ENCODE measurements at places on chromosomes 13 and 19.

DNA sequence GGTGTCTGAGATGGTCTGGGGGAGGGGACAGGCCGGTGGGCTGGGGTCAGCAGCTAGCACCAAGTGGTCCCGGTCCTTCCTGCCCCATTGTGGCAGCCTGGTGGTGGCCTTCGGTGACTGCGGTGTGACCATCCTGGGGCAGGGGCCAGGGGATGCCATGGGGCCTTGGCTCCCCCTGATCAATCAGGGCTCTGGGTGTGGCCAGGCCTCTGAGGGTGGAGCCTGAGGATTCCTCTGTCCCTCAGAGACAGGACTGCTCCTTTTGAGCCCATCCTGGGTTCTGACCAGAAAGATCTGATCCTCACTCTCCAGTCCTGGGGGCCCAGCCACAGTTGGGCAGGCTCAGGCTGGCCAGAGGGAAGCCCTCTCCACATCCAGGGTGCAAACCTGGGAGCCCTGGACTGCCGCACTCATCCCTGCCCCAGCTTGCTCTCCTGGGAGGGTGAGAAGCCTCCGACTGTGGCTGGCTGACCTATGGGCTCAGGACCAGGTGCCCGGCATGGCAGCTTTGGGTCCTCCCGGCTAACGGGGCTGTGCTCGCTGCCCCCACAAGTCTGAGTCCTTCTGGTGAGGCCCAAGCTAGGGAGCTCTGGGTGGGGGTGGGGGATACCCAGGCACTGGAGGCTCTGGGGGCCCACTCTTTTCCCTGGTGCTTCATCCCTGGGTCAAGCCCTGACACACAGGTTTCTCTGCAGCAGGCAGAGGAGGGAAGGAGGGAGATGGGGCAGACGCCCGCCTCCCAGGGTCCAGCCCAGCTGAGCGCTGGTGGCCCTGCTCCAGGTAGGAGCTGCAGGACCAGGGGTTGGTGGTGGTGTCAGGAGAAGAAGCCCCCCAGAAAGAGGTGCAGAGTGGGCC, 59.5 kb downstream of the IER2 start:
- H3K27ac ChIP-seq, result no peak overlapping the region
- H3K27me3 ChIP-seq, result no peaks in the 10 kb centered on the region
- no peak for DNase-seq
- H3K36me3 ChIP-seq, result no peaks in the 10 kb centered on the region
- H3K4me3 ChIP-seq, result no peak overlapping the region

GRCh38 chr19:45599286-45599685, 2.7 kb downstream of the GPR4 start:
- DNase-seq, result no peak
- no peak overlapping the region for H3K4me3 ChIP-seq
- peaks cover 39% of the 10 kb centered on the region for H3K27me3 ChIP-seq
- H3K27ac ChIP-seq, result no peak overlapping the region
- peaks cover 8% of the 10 kb centered on the region for H3K4me1 ChIP-seq

- no peak for DNase-seq
- no peaks in the 10 kb centered on the region for H3K4me1 ChIP-seq
- H3K36me3 ChIP-seq, result no peaks in the 10 kb centered on the region
- no peak overlapping the region for H3K4me3 ChIP-seq
Measured at GRCh38 chr13:21579754-21580316, 24.1 kb downstream of the MICU2 start.

- no peak overlapping the region for H3K27ac ChIP-seq
- no peaks in the 10 kb centered on the region for H3K36me3 ChIP-seq
- H3K4me3 ChIP-seq, result no peak overlapping the region
- H3K4me1 ChIP-seq, result peaks cover 3% of the 10 kb centered on the region
Measured at GRCh38 chr19:40719414-40719894, 2.5 kb downstream of the ITPKC start.

DNA sequence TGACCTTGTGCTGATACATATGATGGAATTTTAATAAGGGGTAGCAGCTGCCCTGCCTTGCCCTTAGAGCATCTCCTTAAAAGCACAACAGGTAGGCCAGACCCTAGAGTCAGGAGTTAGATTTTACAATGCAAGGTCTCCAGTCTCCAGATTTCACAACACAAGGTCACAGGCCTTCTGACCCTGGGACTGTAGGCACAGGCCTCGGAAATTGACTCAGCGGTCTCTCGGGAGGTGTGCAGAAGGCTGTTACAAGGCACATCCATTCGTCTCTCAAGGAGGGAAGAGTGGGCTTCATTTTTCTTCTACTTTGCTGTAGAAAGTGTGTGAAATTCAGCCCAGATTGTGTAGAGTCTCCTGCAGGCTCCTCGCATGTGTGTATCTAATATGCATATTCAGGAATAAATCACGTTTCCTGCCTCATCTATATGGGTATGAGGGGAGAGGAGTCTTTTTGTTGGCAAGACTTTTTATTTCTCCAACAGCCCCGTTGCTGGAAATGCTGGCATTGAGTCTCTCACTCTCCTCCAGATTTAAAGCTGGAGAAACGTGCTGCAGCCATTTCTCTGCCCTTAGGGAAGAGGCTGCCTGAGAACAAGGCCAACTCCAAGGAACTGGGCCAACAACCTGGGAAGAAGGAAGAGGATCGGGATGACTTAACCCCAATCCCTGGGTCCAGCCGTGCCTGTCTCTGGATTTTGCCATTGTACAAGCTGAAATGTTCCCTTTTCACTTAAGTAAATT, 24.5 kb downstream of the UQCRFS1 start:
- H3K4me1 ChIP-seq, result no peaks in the 10 kb centered on the region
- H3K27ac ChIP-seq, result no peak overlapping the region
- H3K4me3 ChIP-seq, result no peak overlapping the region
- no peaks in the 10 kb centered on the region for H3K36me3 ChIP-seq
- DNase-seq, result no peak
- no peaks in the 10 kb centered on the region for H3K27me3 ChIP-seq

DNA sequence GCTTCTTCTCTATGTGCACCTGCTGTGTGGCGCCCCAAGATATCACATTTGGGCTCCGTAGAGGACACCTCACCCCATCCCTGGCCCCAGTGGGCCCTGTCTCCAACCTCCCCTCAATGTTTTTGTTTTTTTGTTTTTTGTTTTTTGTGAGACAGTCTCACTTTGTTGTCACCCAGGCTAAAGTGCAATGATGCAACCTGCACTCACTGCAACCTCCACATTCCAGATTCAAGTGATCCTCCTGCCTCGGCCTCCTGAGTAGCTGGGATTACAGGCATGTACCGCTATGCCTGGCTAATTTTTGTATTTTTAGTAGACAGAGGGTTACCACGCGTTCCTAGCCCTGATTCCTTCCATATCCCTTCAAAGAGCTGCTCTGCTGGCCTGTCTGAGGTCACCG, 26.9 kb upstream of the TUBGCP3 start:
- no peaks in the 10 kb centered on the region for H3K36me3 ChIP-seq
- no peaks in the 10 kb centered on the region for H3K4me1 ChIP-seq
- H3K4me3 ChIP-seq, result no peak overlapping the region
- no peaks in the 10 kb centered on the region for H3K27me3 ChIP-seq
- DNase-seq, result no peak

DNA sequence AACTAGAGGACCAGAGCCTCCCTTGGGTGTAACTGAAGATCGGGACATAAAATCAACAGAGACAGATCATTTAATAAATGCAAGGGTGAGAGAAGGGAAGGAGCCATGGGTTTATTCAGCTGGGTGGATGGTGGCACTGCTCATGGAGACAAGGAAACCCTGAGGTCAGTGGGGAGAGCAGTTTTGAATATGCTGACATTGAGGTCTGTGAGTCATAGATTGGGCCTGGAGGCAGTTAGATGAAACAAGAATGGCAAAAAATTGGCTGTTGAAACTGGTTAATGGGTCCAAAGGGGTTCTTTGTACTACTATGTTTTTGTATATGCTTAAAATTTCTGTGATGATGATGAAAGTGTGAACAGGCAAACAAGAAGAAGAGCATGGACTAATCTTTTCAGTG, 5.1 kb upstream of the GTF3A start:
- DNase-seq, result no peak
- H3K27me3 ChIP-seq, result no peaks in the 10 kb centered on the region
- H3K27ac ChIP-seq, result no peak overlapping the region
- no peak overlapping the region for H3K4me3 ChIP-seq

DNA sequence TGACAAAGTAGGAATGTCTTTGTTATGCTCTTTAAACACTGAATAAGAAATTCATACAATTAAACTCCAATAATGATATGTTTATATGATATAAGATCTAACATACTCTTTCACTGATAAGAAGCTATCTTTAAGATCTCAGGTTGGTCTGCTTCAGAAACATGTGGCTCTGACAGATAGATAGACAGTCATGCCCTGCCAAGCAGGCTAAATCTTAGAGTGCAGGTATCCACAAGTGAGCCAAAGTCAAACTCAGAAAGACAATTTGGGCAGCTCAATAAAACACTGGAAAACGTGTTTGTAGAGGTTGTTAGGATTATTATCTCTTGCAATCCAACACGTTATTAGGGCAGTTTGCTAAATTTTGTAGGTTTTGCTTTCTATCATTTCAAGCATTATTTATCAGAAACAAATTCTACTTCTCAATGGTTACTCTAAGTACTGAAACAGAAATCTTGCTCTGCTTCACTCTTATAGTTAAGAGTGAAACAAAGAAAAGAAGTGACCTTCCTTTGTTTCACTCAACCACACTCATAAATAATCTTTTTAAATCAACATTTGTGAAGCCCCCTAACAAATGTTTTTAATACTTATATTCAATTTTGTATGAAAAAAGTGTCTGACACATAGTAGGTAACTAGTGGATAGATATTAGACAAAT, 1255.6 kb downstream of the DIAPH3 start:
- no peak for DNase-seq
- no peaks in the 10 kb centered on the region for H3K4me1 ChIP-seq
- no peaks in the 10 kb centered on the region for H3K27me3 ChIP-seq
- no peaks in the 10 kb centered on the region for H3K36me3 ChIP-seq

DNA sequence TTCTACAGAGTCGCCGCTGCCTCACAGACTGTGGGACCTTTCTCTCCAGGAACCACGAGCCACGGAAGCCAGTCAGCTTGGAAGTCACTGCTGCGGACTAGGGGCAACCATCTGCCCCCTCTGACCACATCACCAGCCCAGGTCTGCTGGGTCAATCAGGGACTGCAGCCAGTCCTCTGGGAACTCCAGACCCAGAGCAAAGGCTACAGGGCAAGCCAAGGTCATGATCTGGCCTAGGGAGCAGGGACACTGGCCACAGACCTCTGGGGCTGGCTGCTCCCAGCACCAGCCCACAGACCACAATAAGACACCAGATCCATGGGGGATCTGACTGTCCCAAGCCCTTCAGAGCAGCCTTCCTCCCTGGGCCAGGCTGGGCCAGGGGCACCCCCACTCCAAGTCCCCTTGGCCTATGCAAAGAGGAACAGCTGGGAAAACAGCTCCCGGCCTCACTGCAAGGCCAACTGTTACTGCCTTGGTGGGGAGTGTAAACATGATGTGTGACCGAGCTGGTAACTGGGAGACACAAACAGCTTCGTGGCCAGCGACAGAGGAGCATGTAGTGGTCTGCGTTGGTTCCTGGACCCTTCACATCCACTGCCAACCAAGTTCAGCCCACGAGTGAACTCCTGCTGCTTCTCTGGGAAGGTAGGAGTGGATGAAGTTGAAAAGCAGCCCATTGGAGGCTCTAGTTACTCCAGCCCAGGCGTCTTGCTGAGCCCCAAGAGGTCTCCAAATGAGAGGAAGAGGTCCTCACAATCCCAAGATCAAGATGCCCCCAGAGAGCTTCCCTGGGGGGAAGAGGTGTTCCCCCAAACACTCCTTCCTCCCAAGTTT, 1.5 kb downstream of the AKT2 start:
- DNase-seq, result no peak
- peaks cover 8% of the 10 kb centered on the region for H3K4me1 ChIP-seq
- H3K27ac ChIP-seq, result no peak overlapping the region
- no peaks in the 10 kb centered on the region for H3K27me3 ChIP-seq
- no peak overlapping the region for H3K4me3 ChIP-seq
- peaks cover 2% of the 10 kb centered on the region for H3K36me3 ChIP-seq

DNA sequence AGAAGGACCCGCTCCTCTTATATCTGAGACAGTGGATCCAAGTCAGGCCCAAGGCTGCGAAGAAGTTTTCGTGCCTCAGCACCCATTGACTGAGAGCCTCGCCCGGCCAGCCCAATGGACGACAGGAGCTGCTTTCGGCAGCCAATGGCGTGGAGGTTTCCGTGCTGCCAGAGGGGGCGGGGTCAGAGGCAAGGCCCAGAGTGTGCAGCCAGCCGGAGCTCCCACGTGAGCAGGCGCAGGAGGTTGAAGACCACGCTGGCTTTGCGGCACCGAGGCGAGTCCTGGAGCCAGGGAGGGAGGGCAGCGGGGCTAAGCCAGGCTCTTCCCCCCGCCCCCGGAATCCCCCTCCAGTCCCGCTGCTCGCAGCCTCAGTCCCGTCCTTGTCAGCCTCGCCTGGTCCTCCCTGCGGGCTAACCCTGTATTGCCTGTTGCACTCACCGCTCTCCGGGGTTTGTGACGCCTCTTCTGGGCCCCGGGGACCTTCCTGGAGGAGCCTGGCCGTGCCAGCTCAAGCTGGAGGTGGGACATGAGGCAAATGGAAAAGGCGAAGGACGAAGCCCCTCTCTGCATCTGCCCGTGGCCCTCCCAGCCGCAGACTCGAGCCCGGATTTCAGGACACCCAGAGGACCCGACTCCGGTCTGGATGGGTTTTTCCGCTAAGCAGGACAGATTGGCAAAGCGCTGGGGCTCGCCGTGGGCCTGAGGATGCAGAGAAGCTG, 1.5 kb downstream of the IFNL4 start:
- DNase-seq, result peak; percentile 64
- no peaks in the 10 kb centered on the region for H3K4me1 ChIP-seq
- H3K27ac ChIP-seq, result no peak overlapping the region
- H3K4me3 ChIP-seq, result no peak overlapping the region
- no peaks in the 10 kb centered on the region for H3K36me3 ChIP-seq
- peaks cover 27% of the 10 kb centered on the region for H3K27me3 ChIP-seq

DNA sequence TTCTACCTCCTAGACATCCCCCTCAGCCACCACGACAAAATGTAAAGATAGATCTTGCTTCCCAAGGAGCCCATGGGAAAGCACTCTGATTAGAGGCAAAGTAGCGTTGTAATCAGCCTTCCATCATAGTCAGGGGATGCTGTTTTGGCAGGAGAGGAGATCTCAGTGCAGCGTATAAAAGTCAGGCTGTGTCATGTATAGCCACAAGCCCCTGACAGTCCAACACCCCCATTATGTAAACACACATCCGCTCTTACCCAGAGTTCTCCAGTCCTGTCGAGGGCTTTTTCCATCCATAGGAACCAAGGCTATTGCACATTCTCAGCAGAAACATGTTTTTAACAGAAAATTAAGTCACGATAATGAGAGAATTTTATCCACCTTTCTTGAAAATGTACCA, 156.3 kb downstream of the CYSLTR2 start:
- no peaks in the 10 kb centered on the region for H3K27me3 ChIP-seq
- H3K4me1 ChIP-seq, result no peaks in the 10 kb centered on the region
- no peaks in the 10 kb centered on the region for H3K36me3 ChIP-seq
- no peak for DNase-seq
- H3K27ac ChIP-seq, result no peak overlapping the region

DNA sequence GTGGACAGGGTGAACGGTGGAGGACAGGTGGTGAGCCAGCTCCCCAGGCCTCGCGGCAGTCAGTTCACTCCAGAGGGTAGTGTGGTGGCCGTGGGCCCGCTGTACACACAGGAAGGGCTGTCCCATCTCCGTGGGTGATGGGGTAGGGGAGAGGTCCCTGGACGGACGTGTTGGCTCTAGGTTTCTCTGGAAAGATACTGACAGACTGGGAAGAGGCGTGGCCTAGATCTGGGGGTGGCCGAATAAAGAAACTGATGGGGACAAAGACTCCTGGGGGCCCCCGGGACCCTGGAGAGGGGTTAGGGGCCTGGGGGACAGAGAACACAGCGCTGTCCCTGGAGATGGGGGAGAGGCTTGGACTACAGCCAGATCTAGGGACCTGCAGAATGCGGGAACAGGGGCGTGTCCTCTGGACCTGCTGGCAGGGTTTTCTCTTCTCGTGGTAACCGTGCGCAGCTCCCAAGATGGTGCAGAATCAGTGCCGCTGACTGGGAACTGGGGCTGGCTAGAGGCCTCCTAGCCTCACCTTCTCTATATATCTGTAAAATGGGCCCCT, 4.0 kb upstream of the PRAM1 start:
- H3K27ac ChIP-seq, result no peak overlapping the region
- no peak overlapping the region for H3K4me3 ChIP-seq
- DNase-seq, result peak; percentile 34
- H3K4me1 ChIP-seq, result no peaks in the 10 kb centered on the region

All from mesendoderm (in vitro differentiated cells).